ENCODE measurements at places on chromosomes 16 and 17. TPM values are rescaled to one million over a fixed set of nuclear protein-coding genes. Genes with fewer than 3 reads are reported as not detected.

The CDRT15 gene
- total RNA-seq: not detected

The SGF29 gene
- total RNA-seq: 29.5 TPM

The TNFRSF17 gene
- total RNA-seq: not detected

The PDF gene
- 23.1 TPM for total RNA-seq

The SCN4A gene
- total RNA-seq: 0.03 TPM

The AARS1 gene
- total RNA-seq: 115 TPM

The ABCC12 gene
- not detected for total RNA-seq

The PYCARD gene
- total RNA-seq: 99.4 TPM

The KLHL10 gene
- not detected for total RNA-seq

The CFAP97D1 gene
- total RNA-seq: not detected

The CD7 gene
- 0.77 TPM for total RNA-seq

The CENPN gene
- total RNA-seq: 56.6 TPM

The ITGA2B gene
- 2.4 TPM for total RNA-seq

The TP53TG3F gene
- 0.54 TPM for total RNA-seq

The EMP2 gene
- 13.8 TPM for total RNA-seq

The C17orf50 gene
- total RNA-seq: not detected

The HEXD gene
- total RNA-seq: 25.6 TPM

The ITPRIPL2 gene
- 83.2 TPM for total RNA-seq

The KRT31 gene
- total RNA-seq: not detected

The USP6 gene
- 0.08 TPM for total RNA-seq

The RAB34 gene
- total RNA-seq: 284 TPM

The KRT14 gene
- not detected for total RNA-seq

The HCRT gene
- total RNA-seq: not detected

The CTRB1 gene
- total RNA-seq: 2.7 TPM

The MYH2 gene
- total RNA-seq: not detected

The TMEM186 gene
- total RNA-seq: 12.4 TPM

The DLX4 gene
- total RNA-seq: 11.2 TPM

The SMIM22 gene
- not detected for total RNA-seq

The PRRT2 gene
- 9.7 TPM for total RNA-seq

The CTRL gene
- 2.0 TPM for total RNA-seq

The CDH16 gene
- not detected for total RNA-seq

The CX3CL1 gene
- total RNA-seq: 21.8 TPM

The MMP25 gene
- total RNA-seq: 0.67 TPM

The NPTX1 gene
- total RNA-seq: 1.1 TPM

The TLCD3B gene
- total RNA-seq: 3.5 TPM

The SMIM36 gene
- not detected for total RNA-seq

The KRT24 gene
- total RNA-seq: not detected

The SSTR5 gene
- total RNA-seq: 2.8 TPM

The SLX4 gene
- total RNA-seq: 15.5 TPM

The NPIPA3 gene
- 3.7 TPM for total RNA-seq

The ACE gene
- total RNA-seq: 4.5 TPM

The KRTAP16-1 gene
- not detected for total RNA-seq

The ADAP2 gene
- total RNA-seq: 2.4 TPM

The C16orf89 gene
- total RNA-seq: not detected

The EPX gene
- total RNA-seq: not detected

The SLC5A10 gene
- not detected for total RNA-seq

The IRX6 gene
- total RNA-seq: not detected

The TBX6 gene
- total RNA-seq: 0.46 TPM

The ZNF75A gene
- 24.5 TPM for total RNA-seq

The HES7 gene
- total RNA-seq: 4.0 TPM

The GJC1 gene
- 89.4 TPM for total RNA-seq

The UMOD gene
- not detected for total RNA-seq

Measured in Panc1 (cell line).